ENCODE measurements at places on chromosomes 16 and 17. TPM values are rescaled to one million over a fixed set of nuclear protein-coding genes. Genes with fewer than 3 reads are reported as not detected.

GRCh38 chr17:14923981-14924380 lies 341.1 kb downstream of the PMP22 start:
- no peak for DNase-seq

DNA sequence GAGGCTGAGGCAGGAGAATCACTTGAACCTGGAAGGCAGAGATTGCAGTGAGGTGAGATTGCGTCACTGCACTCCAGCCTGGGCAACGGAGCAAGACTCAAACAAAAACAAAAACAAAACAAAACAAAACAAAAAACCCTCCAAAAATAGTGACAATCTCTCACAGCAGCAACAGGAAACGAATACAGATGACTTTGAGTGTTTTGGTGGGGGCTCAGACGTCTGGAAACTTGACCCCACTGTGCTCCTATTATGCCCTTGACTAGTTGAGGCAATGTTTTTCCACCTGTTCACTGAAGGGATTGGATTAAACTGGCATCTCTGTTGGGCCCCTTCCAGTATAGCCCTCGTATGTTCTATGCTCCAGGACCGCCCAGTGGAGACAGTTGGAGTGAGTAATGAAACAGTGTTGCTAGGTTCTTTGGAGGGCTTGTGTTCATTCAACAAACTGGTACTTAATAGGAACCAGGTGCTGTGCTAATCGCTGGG lies 167.0 kb downstream of the UTP18 start:
- DNase-seq = no peak

DNA sequence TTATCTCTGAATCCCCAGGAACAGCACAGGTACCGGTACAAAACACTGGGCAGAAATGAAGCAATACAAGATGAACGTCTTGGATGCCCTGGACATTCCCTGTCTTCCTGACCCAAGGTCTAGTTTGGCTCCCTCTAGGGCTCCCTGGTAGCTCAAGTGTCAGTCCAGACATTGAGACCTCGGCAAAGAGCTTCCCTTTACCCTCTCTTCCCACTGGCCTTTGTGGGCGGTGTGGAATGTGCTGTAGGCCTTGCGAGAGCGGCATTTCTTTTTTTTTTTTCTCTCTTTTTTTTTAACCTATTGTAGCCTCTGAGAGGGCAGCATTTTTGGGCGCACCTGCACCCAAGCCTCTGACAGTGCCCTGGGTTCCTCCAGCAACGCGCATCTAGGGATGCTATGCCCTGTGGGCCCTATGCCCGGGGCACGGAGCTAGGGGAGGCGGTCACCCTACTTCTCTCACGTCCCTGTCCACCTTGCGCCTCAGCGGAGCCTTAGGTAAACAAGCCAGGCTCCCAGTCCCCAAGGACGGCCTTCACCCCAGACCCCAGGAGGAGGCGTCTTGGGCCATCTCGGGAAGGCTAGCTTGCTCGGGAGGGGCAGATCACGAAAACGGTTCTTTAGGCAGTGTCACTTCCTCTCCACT lies 1.2 kb upstream of the NFATC3 start:
- DNase-seq = no peak

GRCh38 chr17:64783031-64783461 lies 120.9 kb upstream of the SMURF2 start:
- DNase-seq = no peak

- DNase-seq = no peak
Measured at GRCh38 chr17:81241648-81242420, 2.7 kb downstream of the NDUFAF8 start.

DNA sequence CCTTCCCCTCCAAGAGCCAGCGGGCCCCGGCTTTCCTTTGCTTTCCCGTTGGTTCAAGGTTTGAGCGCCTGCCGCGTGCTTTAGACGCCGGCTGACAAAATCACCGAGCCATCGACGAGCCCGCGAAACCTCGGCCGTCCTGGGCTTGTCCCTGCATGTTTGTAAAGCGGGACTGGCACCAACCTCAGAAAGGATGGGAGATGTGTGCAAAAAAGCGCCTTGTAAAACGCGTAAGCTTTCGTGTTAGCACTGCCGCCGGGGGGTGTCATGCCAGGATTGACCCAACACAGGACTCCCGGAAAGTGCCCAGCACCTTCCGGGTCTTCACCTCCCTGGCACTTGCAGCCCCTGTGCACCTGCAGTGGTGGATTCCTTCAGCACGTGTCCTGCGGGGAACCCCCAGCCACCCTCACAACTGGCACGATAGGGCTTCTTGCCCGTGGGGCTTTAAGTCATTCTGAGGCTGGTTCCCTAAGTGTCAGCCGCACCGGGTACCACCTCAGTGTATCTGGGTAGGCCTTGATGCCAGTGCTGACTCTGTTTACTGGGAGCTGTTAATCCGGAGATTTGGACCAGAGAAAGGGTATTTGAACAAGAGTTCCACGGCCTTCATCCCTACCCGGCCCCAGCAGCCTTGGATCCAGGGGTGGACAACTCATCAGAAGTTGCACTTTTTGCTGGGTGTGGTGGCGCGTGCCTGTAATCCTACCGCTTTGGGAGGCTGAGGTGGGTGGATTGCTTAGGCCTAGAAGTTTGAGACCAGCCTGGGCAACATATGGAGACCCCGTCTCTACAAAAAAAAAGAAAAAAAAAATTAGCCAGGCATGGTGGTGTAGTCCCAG lies 817 bp downstream of the NDUFAF8 start:
- DNase-seq = no peak

- DNase-seq = no peak
Measured at GRCh38 chr17:48012151-48012520, 25.5 kb downstream of the COPZ2 start.

CD7 gene
- 0.63 TPM for polyA plus RNA-seq

GRCh38 chr17:3569534-3570137 lies 12.0 kb upstream of the TRPV3 start:
- no peak for DNase-seq

DNA sequence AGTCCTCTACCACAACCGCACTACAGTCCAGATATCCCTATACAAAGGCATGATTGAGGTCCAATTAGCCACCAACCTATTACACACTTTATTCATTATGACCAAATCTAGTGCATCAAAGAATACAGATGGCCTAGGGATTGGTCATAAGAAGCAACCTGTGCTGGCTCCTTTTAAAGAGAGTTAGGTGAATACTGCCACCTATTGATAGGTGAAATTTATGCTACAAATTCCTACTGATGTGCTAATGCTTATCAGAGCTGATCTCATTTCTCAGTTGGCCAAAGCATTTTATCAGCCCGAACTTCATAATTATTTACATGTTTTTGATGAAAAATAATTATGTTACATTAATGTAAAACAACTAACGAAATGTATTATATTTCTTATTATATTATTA lies 166.3 kb downstream of the ANKFN1 start:
- no peak for DNase-seq

DNA sequence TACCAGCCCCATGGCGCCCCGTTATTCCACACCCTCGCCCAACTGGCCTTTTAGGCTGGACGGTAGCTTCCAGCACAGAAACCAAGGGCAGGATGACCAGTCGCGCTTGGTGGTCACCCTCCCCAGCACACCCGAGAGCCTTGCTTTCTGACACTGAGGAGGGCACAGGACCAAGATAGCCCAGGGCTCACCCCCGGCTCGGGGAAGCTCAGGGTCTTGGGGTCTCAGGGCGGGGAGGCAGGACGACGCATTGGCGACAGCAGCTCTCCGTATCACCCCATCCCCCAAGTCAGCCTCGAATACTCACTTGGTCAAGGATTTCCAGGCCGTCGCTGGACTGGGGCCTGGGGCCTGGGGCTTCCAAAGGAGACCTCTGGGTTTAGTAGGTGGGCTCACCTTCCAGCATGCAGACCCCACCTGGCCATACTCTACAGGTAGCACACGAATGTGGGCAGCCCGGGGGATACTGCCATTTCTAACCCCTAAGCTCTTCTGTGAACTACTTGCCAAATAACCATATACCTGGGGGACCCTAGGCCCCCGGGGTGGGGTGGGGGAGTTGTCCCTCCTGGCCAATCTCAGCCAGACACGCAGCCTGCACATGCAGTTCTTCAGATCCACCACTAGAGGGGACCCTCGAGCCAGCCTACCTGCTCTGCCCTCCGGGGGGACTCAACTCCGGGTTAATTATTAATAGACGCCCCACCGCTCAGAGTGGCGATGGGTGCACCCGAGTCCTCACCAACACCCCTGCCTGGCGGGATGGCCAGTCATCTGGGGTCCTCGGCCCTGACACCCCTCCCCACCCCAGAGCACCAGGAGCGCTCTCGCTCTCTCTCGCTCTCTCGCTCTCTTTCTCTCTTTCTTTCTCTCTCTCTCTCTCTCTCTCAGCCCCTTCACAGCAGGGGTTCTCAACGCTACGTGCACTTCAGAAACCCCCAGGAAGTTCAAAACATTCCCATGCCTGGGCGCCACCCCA lies 30.0 kb downstream of the TBC1D16 start:
- DNase-seq = no peak

DNA sequence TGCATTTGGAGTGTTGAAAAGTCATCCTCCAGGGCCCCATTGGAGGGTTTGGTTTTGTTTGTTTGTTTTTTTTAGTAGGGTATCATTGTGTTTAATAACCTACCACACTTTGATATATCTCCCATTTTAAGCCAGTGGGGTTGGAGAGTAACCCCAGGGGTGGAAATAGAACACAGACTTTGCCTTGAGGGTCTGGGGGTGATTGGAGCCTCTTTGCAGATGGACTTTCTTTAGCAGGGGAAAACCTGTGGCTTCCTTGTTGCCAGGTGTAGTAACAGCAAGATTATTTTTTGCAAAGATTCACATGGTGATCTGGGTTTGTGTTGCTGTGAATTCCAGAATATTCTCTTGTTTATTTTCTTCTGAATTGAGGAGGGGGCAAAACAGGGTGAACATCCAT lies 1.5 kb downstream of the ABCC1 start:
- no peak for DNase-seq

KRT25 gene
- not detected for polyA plus RNA-seq

GDPD3 gene
- polyA plus RNA-seq = 17.0 TPM

- DNase-seq = no peak
Measured at GRCh38 chr16:28603381-28604185, 6.3 kb downstream of the SULT1A1 start.

- DNase-seq = no peak
Measured at GRCh38 chr17:80529104-80529903, 15.3 kb upstream of the RPTOR start.

KRTAP9-2 gene
- not detected for polyA plus RNA-seq

LITAFD gene
- 0.20 TPM for polyA plus RNA-seq

- no peak for DNase-seq
Measured at GRCh38 chr17:28724500-28725165, 1.4 kb downstream of the TLCD1 start.

C17orf100 gene
- polyA plus RNA-seq = 8.4 TPM

GRCh38 chr17:32927201-32927723 lies 691 bp upstream of the TMEM98 start:
- DNase-seq = no peak

TBC1D3C gene
- 0.33 TPM for polyA plus RNA-seq

GRCh38 chr17:55768936-55769624 lies 18.2 kb downstream of the PCTP start:
- DNase-seq = no peak

OR1A1 gene
- 0.05 TPM for polyA plus RNA-seq

DNA sequence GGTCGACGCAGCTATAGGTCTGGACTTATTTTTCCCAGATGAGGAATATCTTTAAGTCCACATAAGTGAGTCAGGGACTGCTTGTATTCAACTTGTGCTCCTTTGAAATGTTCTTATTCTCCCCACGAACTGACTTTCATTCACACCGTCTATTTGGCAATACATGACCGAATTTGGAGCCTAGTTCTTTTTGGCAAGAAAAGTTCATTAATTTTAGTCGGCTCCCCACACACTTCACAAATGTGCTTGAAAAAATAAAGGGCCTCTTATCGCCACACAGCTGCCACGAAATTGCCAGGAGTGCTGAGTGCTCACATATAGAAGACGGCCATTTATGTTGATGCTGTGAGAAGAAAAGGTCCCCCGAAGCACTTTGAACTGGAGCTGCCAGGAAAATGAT lies 152.6 kb downstream of the PRKCA start:
- no peak for DNase-seq

DRC3 gene
- polyA plus RNA-seq = 11.2 TPM

DNA sequence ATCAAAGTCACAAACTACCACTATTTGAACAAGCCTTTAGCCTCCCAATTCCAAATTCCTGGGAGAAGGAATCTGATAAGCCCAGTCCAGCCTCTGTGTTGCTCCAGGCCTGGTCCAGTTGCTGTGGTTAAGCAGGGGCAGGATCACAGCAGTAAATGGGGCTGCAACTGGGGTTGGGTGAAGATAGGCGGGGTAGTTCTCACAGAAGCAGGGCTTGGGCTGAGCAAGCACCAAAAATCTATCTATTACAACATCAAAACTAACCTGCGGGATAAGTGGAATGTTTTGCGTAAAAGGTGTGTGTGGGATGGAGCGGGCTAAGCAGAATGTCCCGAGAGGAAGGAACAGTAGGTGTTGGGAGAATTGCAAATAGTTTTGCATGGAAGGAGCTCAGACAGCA lies 23.0 kb upstream of the RNF135 start:
- DNase-seq = no peak

SSTR5 gene
- polyA plus RNA-seq = not detected
